ENCODE measurements at places on chromosomes 11 and 22.
A peak's percentile ranks its signal among the peaks of the same experiment; 100 is the strongest.

DNA sequence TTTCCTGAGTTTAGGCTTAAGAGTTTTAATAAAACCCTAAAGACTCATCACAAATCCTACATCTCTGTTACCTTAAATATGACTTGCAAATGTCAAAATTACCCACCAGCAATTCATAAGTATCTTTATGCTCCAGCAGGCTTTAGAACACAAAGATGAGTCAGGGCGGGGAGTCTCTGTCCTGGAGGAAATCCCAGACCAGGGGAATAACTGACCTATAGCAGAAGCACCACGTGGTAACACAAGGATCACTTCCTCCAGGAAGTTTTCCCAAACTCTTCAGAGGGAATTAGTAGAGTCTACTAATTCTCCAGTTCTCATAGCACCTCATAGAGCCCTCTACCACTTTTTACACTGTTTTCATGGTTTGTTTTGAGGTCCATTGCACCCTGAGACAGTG is 217.0 kb downstream of the NAV2 start:
- DNase-seq, result no peak

DNA sequence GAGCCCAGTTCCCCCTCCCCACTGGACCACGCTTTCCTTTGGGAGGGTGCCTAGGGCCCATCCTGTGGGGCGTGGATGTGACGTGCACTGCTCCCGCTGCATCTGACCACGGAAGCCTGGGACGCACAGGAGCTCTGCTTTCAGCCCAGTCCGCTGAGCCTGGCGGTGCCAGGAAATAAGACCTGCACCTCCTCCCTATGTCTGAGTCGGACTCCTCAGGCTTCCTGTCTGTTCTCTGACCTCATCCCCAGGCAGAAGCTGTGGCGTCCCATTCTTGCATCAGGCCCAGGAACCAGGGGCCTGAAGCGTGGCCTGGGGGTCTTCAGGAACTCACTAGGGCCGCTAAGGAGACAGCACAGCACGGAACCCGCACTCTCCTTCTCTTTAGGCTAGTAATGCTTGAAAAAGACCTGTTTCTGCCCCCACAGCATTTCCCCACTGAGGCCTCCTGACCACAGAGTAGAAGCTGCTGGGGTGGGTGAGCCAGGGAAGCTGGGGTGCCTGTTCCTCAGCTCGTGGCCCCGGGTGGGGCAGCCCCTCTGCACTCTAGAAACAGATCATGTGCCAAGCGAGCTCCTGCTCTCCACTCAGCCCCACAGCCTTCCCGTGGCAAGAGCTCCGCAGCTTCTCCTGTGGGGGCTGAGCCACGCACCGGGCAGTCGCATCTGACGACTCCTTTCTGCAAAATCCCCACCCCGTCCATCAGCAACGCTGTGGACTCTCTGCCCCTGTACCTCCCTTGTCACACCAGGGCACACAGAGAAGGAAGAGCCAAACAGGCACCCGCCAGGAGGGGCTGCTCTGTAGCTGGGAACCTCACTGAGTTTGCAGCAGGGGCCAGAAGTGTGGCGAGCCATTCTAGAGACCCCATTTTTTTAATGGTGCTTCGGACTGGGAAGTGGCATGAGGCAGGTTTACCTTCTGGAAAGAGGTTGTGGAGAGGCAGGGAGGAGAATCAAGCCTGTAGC is 22.6 kb downstream of the MOV10L1 start:
- DNase-seq, result no peak

GRCh38 chr22:45473626-45474237 is 29.0 kb upstream of the FBLN1 start:
- no peak for DNase-seq

DNA sequence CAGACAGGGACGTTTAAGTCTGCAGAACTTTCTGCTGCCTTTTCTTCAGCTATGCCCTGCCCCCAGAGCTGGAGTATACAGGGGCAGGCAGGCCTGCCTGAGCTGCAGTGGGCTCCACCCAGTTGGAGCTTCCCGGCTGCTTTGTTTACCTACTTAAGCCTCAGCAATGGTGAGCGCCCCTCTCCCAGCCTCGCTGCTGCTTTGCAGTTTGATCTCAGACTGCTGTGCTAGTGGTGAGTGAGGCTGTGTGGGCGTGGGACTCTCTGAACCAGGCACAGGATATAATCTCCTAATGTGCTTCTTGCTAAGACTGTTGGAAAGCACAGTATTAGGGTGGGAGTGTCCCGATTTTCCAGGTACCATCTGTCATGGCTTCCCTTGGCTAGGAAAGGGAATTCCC is 38.5 kb downstream of the NELL1 start:
- DNase-seq, result no peak

- no peak for DNase-seq
These were observed 5.1 kb downstream of the BID start for GRCh38 chr22:17769013-17769715.

DNA sequence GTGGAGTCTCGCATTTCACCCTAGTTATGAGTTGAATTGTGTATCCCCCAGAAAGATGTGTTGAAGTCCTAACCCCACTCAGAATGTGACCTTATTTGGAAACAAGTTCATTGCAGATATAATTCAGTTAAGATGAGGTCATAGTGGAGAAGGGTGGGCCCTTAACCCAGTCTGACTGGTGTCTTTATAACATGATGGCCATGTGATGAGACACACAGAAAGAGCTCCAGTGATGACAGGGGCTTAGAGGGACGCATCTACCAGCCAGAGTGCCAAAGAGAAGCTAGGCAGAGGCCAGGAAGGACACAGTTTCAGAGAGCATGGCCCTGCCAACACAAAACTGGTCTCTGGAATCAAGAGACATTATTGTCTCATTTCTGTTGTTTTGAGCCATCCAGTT is 50.3 kb downstream of the LARGE1 start:
- DNase-seq, result no peak

GRCh38 chr22:45064313-45065278 is 54.8 kb upstream of the PHF21B start:
- DNase-seq, result peak; percentile 8

GRCh38 chr11:44171518-44171917 is 76.0 kb downstream of the EXT2 start:
- no peak for DNase-seq

DNA sequence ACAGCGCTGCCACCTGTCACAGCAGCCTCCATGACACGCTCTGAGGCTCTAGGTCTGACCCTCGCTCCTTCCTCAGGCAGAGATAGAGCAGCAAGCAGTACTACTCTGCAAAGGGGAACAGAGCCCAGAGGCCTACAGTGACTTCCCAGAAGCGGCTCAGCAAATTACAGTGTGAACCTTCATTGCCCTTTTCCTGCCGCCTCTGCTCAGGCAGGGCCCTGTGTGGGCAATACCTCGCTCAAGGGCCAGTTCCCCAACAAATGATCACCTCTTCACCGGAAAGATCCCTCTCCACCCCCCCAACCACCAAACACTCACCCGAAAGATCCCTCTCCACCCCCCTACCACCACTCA is 12.3 kb downstream of the KIAA0930 start:
- DNase-seq, result no peak

- DNase-seq, result no peak
These were observed 33.5 kb downstream of the LRRC10B start for GRCh38 chr11:61542024-61542461.

DNA sequence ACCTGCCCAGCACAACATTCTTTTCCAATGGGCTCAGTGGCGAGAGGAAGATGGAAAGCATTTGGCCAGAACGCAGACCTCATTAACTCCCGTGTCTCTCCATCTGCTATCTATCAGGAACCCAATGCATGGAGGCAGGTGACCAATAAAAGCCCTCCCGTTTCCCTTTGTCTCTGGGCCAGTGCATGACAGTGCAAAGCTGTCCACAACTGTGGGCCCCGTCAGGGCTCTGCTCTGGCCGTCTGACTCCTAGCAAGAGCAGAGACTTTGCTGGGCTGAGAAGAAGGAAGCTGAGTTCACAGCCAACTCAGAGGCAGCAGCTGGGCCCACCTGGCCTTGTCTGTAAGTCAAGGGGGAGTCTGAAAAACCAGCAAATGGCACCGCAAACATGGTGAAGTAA is 177.8 kb downstream of the TENM4 start:
- no peak for DNase-seq

GRCh38 chr11:34806875-34807274 is 109.3 kb downstream of the APIP start:
- no peak for DNase-seq

DNA sequence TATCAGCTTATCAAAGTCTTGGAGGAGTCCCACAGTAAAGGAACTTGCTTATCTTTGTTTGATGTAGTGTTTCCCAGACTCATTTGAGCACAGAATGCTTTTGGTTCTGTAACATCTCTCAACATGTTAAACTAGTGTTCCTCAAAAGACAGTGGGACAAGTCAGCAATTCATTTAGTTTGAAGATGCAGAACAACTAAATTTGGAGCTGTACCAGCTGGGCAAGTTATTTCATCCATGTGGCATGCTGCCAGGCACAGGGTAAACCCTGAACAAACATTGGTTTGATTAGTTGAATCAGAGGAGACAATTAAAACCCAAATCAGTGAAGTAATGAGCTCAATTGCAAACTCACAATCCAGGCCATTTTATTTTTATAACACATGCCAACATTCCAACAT is 141.2 kb downstream of the CSNK2A3 start:
- no peak for DNase-seq

DNA sequence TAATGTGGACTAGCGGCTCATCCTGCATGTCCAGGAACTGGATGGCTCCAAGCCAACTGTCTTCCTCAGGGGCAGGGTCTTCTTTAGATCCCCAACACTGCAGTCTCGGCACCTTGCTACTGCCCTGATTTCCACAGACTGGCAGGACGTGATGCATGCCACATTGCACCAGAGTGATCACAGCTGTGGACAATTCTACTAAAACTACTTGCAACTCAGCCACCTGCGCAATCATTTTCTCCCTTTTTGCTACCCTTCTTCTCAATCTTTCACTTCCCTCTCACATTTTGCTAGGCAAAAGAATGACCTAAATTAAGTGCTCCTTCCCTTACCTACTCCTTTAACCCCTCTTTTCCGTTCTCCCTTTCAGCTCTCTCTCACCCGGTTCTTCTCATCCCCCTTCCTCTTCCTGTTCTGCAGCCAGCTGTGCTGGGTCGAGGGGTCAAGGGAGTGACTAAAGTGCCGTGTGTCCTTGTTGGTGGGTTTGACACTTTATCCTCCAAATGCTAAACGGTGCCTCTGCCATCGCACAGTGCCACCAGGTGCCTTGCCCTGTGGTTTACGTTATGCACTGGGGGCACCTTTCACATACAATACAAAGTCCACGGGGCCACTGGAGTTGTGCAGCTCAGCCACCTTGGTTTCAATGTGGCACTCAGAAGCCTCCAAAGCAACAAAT is 11.5 kb upstream of the PEX26 start:
- no peak for DNase-seq

- no peak for DNase-seq
These were observed 43.7 kb downstream of the PIWIL3 start for GRCh38 chr22:24730864-24731263.

GRCh38 chr11:126817096-126817495 is 183.5 kb downstream of the KIRREL3 start:
- DNase-seq, result no peak

GRCh38 chr11:129825380-129825779 is 9.7 kb downstream of the TMEM45B start:
- DNase-seq, result no peak

- no peak for DNase-seq
These were observed 24.7 kb downstream of the EXT2 start for GRCh38 chr11:44120169-44120568.

GRCh38 chr11:117394221-117394925 is 66.7 kb downstream of the CEP164 start:
- DNase-seq, result no peak

DNA sequence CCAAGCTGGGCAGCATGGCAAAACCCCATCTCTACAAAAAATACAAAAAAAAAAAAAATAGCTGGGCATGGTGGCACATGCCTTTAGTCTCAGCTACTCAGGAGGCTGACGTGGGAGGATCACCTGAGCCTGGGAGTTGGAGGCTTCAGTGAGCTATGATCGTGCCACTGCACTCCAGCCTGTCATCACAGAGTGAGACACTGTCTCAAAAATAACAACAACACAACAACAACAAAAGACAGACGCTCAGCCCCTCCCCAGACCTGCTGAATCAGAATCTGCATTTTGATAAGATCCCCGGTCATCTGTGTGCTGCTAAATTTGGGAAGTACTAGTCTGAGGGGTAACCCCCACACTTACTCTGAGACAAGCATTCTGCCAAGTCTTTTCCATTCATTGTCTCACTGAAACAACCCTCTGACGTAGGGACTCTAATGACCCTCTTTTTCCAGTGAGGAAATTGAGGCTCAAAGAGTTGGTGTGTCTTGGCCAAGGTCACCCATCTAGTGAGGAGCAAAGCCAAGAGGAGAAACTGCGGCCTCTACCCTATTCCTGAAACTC is 7.5 kb downstream of the NEFH start:
- DNase-seq, result no peak

DNA sequence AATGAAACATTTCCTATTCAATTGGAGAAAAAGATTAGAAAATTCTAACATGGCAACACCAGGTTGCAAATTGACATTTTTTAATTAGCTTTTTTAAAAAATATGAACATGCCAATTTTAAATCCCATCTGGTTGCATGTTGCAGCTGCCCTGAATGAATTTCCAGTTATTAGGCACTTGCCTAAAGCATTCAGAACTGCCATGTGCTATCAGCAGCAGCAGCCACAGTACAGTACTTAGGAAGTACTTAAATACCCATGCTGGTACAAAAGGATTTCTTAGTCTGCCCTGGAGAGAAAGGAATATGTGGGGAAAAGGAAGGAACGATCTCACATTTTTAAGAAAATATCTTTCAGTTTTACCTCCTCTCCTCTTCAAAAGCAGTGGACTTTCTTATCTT is 46.2 kb downstream of the FAM168A start:
- no peak for DNase-seq

DNA sequence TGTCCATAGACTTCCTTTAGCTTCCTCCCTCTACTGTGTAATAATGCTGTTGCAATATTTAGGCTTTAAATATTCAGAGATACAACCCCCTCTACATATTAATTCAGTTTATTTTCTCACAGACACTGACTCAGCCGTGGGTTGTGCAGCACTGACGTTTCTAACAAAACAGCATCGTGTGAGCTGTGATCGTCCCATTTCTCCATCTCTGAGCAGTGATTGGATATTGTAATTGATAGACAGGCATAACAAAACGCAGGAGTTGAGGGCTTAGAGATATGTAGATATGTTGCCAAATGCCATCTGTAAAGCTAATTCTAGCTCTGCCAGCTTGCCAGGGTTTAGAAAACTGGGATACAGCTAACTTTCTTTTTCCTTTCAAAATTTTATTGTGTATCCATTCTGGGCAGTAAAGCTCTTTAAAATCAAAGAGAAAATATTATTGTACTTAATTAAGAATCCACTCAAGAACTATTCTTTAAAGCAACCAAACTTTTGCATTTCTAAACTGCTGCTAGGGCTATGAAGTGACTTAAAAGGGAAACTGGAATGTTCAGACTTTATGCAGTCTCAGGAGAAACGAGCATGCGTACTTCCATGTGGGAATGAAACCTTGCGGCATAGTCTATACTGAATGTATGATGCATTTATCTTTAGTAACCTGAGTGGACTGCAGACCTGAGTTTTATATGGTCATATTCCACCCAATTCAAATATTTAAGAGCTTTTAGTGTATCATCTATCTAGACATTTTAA is 22.7 kb downstream of the BTBD10 start:
- DNase-seq, result no peak
